ENCODE measurements at places on chromosomes 4 and X.

DNA sequence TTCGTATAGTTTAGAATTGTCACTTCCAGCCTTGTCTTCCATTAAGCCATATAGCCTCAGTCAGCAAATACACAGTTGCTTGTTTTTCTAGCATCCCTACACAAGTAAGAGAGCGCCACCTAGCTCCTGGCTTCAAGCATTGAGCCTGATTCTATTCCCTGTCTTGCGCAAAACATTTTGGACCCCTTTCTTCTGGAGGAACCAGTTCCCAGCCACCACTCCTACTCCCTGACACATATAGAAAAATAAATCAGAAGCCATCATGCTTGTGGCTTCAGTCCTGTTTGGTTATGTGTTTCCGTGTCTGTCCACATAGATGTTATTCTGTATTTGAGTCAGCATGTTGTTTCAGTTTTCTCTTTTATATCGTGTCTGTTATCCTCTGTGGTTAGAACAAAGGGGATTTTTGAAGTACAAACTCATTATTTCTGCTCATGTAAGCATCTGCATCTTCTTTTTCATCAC, 59.9 kb downstream of the GK start:
- no peak for DNase-seq

GRCh38 chr4:80471756-80472155, 136.2 kb downstream of the CFAP299 start:
- DNase-seq: no peak

GRCh38 chr4:184459413-184459812, 14.9 kb downstream of the IRF2 start:
- no peak for DNase-seq

DNA sequence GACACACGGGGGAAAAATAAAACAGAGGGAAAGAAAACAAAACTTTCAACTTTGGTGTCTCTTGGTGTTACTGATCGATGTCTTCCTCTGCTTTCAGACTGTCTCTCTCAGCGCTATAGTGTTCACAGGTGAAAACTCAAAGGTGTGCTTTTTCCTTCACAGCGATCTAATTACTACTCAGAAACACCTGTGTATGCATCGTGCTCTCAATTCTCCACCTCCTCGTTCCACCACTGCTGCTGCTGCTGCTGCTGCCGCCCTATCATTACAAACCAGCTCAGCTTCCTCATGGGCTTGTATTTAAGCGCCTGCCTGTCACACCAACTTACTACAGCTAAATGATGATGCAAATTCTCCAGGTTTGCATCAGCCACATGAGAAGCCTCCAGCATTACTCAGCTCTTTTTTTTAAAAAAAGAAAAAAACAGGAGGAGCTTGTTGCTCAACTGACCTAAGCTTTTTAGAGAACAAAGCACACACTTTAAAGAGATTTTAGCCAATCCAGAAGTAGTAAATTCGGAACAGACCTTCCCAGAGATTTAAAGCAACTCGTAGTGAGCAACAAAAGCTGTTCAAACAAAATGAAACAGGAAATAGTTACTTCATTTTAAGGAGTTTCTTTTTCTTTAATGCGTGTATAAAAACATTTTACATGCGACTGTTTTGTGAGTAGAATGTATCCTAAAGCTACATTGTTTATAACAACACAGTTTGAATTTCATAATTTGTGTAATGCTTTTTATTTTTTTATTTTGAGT, at the start of gene SLC7A11:
Gene SLC7A11 (minus strand): TSS at position 274 of the 758 bp plus-strand sequence. CDS start 280 bp downstream, outside the sequence.
- DNase-seq: peak; percentile 9

GRCh38 chr4:53531585-53532224, 59.6 kb downstream of the LNX1 start:
- no peak for DNase-seq

DNA sequence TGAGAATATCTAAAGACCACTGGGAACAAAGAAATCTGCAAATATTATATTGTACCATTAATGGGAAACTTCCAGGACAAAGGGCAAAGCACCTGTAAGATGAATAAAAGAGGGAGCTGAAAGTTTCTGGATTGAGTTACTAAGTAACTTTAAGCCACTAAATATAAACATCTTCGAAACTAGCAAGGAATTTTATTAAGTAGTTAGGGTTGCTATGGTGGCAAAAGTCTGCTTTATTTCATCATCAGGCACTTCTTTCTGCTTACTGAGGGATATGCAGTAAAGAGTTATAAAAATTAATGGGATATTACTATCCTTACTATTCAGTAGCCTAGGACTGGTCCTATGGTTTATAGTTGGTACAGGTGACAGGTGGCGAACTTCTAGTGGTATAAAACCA, 33.0 kb downstream of the SMARCA1 start:
- no peak for DNase-seq

DNA sequence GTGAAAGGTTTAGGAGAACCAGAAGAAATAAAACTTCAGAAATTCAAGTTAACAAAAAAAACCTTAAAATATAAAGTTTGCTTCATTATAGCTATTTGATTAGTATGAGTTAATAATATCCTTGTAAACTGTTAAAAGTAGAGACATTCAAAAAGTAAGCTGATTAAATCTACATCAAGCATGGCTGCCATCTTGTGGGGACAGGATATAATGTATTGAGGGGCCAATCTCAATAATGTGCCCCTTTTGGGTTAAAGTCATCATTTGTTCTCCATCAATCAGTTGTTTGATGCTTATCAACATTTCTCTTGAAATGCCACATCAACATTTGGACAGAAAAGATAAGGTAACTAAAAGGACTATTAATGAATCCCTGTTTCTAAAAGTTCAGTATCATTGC, 4.6 kb upstream of the GRID2 start:
- DNase-seq: no peak

DNA sequence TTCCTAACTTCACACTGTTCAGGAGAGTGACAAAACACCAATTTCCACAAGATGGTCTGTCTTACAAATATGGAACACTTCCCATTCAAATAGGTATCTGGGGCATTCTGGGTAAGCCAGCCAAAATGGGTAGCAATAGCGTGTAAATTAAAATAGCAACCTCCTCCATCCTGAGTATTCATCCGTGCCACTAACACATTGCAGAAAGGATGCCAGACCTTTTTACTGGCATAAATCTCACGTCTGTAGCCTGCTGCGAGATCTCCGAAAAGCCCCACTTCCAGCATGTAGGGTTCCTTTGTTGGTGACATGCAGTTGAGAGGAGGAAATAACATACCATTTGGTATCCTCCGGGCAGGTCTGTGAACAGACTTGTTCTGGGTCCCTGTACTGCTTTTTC, 52.7 kb upstream of the RAI2 start:
- DNase-seq: no peak

DNA sequence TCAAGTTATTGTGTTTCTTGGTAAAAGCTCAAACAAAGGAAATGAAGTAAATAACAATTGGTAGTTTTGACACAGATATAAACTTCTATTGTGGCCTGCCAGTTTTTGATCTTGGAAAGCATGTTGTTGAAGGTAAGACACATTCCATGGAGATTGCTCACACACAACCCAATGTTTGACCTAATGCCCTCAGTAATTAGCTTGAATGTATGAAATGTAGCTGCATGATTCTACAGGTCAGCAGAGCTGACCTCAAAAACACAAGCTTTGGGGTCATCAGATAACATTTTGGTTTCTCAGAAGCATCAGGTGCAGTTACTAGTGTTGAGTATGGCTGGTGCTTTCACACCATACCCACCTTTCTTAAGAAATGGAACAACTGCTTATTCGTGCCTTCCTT, 16.5 kb downstream of the GPR173 start:
- no peak for DNase-seq

GRCh38 chr4:176031922-176032321, 33.7 kb upstream of the WDR17 start:
- DNase-seq: no peak

DNA sequence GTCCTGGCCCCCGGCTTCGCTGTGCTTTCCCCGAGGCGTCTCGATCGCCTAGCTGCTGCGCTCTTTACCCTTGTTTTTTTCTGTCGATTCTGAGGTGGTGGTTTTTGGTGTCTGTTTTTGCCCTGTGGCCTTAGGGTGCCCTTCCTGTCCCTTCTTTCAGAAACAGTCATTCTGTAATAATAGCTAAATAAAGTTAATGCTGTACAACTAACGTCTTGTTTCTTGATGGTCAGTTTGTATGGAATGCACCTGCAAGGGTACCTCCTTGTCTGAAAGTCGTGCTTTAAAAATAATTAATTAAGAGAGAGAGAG, 686 bp downstream of the FIP1L1 start:
- DNase-seq: no peak

DNA sequence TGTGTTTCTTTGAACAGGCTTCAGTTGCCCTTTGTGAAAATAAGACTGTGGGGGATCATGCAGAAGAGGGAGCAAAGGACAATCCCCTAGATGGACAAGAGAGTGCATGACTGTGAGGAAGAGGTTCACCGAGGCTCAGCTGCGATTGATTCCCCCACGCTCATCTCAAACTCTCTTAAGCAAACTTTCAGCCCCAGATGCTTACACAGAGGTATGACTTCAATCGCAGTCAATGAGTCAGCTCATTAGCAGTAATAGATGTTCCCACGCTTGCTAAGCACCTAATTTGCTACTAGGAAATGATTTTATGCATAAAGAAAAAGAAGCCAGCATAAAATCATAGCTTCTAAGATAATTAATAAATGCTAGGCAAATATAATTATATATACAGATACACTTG, 2256.1 kb upstream of the AGA start:
- no peak for DNase-seq

DNA sequence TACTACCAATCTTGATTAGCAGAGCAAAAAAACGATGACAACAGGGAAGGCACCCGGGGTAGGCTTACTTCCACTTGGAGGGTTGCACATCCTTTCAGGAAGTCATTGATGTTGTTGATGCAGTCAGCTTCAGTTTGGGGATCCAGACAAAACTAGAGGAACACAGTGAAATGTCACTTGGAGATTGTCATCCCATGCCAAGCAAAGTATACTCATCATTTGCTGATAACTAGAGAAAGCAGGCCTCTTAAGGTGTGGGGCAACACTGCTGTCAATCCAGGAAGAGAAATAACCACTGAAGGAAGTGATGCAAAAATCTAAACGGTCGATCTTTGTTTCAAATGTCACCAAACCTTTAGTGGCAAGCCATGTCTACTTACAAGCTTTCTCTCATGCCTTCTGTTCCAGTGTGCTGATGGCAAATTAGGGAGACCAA, 1.4 kb downstream of the ARHGEF6 start:
- no peak for DNase-seq

GRCh38 chr4:6252051-6252450, 17.6 kb upstream of the WFS1 start:
- no peak for DNase-seq

DNA sequence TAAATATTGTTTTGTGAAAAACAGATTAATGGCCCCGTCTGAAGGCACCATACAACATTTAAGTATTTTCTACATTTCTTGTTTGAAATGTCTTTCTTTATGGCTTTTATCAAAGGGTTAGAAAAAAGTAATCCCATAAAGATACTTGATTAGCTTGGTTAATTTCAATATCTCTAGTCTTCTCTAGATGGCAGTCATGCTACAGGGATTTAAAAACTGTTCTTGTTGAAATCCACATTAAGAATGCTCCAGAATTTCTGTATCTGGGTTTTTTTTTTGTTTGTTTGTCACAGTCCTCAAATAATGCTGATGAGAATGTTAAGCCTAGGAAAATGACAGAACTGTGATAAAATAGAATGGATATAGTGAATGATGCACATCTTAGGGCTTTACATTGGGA, 109.0 kb upstream of the AADAT start:
- DNase-seq: no peak

- no peak for DNase-seq
Measured at GRCh38 chr4:81179326-81179725, 35.7 kb downstream of the PRKG2 start.

GRCh38 chr4:14415146-14415545, 587.1 kb upstream of the CPEB2 start:
- DNase-seq: no peak

GRCh38 chr4:60934566-60935295, 265.4 kb upstream of the ADGRL3 start:
- DNase-seq: no peak

DNA sequence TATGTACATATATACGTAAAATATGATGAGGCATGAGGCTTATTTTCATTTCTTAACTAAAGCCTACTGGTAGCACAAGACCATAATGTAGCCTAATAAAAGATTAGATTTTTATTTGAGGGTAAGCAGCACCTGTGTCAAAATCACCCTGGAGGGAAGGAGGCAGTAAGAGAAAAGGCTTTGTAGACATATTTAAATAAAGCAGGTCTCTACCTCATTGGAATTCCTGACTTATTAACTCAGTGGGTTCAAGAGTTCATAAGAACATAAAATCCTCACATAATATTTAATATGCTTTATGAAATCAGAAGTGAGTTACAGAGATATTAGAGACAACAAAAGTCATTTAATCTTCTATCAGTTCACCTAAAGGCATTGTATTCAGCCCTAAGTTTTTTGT, 261.6 kb upstream of the ANKRD50 start:
- no peak for DNase-seq

DNA sequence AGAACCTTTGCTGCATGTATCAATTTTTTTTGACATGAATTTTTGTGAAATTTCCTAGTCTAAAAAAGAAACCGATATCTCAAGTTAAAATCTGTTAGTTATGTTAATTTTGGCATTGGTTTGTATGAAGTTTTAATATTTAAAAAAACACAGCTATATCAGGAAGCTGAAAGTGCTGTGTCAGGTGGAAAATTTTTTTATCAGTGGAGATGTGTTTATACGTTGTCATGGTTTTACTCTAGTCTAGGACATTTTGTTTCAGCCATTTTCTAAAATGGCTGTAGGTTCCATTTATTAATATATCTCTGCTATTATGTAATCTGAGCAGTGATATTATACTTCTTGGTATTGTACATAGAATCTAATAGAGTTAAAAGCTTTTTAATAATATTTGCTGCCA, 34.2 kb downstream of the OCRL start:
- no peak for DNase-seq

GRCh38 chr4:125911481-125911880, 596.7 kb downstream of the FAT4 start:
- DNase-seq: no peak

- no peak for DNase-seq
Measured at GRCh38 chr4:181509073-181509472, 734.1 kb upstream of the TENM3 start.

GRCh38 chr4:114527637-114528036, 71.0 kb upstream of the UGT8 start:
- DNase-seq: no peak

DNA sequence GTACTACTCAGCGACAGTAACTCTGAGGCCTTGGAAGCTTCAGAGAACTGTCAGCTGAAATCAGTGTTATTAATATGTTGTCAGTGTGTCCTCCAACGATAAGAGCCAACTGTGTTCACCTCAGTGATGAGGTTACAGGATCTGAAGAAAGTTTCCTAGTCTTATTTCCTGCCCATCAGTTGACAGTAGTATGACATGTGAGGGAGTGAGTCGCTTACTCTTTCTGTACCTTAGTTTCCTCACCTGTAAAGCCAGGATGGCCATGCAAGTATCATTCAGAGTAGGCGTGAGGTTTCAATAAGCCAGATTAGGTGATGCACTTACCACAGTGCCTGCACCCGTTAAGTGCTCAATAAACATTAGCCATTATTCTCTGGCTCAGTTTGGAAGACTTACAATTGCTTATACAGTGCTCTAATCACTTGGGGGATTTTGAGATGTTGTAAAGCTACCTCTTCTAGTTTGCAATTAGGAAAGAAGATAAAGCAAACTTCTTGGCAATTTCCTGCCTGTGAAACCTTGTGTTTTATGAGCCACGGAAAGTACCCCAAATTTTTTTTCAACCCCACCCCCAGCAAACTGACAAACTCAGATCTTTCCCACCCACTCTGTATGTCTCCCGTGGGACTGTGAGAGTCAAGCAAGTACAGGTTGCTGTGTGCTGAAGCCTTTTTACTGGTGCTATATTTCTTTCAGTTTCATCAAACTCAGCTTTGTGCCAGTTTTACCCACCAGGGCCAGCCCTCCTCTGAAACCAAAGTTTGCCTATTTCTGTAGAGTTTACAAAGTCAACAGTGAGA, 62.2 kb downstream of the ANXA3 start:
- DNase-seq: no peak
